ENCODE measurements at places on chromosomes 2 and 18. TPM values are rescaled to one million over a fixed set of nuclear protein-coding genes. Genes with fewer than 3 reads are reported as not detected.

- no peak for DNase-seq
Measured at GRCh38 chr2:178114462-178114861, 2.2 kb downstream of the RBM45 start.

The KLHL29 gene
- total RNA-seq = 8.4 TPM

The ANKRD62 gene
- 0.10 TPM for total RNA-seq

GRCh38 chr2:180334514-180334913 lies 327.4 kb upstream of the CWC22 start:
- DNase-seq = no peak

DNA sequence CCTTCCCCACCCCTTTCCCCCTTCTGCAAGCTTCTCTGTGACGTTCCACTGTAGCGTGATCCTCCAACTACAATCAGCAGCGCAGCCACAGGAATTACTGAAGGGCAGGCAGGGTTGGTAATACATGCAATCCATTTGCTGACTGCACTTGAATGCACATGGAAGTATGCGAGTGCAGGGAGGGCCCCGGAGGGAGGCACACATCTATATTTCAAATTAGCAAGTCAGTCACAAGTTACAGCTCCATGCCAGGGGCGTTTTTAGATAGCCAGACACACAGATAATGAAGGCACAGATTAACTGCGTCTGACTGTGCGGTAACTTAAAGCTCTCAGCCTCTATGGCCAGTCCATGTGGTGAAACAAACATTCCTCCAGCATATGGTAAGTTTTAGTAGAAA lies 209.2 kb upstream of the GATA6 start:
- no peak for DNase-seq

GRCh38 chr2:158043181-158043948 lies 58.3 kb upstream of the UPP2 start:
- no peak for DNase-seq

DNA sequence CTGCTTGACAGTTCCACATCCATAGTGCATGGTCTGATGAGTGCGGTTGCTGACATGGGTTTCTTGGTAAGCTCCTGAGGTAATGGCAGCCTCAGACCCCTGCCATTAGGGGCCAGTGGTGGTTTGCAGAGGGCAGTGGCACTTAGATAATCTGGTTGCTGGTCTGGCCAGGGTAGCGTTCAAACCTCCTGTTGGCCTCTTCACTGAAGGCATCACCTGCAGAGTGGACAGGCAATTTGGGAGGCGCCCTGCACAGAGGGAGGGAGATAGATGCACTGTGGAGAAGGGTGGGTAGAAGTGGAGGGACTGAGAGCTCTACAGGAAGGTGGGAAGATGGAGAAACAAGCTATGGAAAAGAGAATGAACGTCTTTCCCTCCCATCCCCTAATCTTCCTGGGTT lies 3.7 kb downstream of the HTRA2 start:
- no peak for DNase-seq

DNA sequence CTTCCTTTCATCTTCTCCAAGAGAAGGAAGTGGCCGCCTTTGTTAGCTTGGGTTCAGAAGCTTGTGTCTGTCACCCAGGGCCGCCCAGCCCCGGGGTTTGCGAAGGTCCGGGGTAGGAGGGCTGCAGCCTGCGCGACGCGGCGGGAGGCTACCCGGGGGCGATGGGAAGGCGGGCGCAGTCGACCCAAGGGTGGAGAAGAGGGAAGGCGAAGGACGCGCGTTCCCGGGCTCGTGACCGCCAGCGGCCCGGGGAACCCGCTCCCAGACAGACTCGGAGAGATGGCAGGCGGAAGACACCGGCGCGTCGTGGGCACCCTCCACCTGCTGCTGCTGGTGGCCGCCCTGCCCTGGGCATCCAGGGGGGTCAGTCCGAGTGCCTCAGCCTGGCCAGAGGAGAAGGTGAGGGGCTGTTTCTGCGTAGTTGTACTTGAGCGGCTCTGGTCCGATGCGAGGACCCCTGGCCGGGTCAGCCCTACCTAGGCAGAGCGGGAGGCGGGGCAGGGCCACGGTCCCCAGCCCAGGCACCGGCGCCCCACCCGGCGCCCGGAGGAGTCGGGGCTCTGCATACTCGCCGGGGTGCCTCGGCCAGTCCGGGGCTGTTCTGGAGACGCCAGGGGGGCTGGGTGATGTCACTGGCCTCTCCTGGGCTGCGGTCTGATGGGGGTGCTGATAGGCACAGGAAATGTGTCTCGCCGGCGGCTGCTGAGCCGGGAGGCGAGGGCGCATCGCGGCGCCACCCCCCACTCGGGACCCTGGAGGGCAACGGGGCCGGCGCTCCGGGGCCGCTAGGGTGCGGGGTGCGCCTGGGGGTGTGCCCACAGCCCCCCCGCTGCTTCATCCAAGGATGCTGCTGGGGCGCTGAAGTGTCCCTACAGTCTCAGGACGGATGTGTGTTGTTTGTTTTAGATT lies at the start of gene QPCT:
TSS of gene QPCT (plus strand) at position 178 of the 909 bp plus-strand sequence. CDS start at position 280, 102 bp downstream.
- peak; percentile 43 for DNase-seq

DNA sequence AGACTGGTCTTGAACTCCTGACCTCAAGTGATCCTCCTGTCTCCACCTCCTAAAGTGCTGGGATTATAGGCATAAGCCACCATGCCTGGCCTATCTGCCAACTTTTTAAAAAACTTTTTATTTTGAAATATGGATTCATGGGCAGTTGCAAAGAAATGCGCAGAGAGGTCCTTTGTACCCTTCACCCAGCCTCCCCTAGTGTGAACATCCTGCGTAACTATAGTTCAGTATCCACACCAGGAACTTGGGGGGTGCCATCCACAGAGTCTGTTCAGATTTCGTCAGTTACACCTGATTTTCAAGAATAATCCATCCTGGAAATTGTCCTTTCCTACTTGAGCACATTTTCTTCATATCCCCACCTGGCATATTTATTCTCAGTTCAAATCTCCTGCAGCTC lies 33.0 kb downstream of the EFR3B start:
- no peak for DNase-seq

Measured in tongue (tissue), 3 donors.